ENCODE measurements at places on chromosomes 5 and 9.

DNA sequence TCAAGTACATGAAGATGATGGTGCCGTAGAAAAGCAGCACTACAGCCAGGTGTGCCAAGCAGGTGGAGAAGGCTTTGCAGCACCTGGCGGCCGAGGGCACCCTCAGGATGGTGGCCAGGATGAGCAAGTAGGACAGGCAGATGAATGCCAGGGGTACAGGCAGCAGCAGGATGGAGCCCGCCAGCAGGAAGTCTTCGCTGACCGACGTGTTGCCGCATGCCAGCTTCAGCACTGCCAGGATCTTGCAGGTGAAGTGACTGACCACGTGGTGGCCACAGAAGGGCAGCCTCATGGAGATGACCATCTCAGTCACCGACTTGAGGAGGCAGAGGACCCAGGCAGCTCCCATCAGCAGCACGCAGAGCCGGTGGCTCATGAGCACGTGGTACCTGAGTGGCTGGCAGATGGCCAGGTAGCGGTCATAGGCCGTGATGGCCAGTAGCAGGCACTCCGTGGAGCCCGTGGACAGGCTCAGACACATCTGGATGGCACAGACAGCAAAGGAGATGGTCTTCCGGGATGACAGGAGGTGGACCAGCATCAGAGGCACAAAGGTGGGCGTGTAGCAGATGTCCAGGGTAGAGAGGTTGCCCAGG lies 482 bp downstream of the OR13J1 start:
- DNase-seq = no peak

- no peak for DNase-seq
Observed at GRCh38 chr9:95937131-95937530, 61.6 kb downstream of the ERCC6L2 start.

DNA sequence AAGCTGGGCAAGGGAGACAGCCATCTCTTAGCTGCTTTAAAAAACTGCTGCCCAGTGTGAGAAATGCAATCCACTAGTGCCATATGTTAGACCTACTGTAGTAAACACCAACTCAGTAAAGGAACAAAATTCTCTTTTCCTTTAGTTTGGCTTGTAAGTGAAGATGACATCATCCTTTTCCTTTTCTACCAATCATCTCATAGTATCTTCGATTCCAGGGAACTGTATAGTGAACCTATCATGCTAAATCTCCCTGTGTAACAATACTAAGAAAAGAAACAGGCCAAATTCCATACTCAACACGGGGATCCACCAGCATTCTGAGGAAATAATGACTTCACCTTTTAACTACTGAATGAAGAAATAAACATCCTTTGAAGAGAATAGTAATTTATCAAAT lies 100.1 kb downstream of the RAPGEF6 start:
- no peak for DNase-seq

GRCh38 chr5:176540956-176541337 lies 3.7 kb upstream of the RNF44 start:
- DNase-seq = no peak

- DNase-seq = no peak
Observed at GRCh38 chr9:38015266-38015665, 53.8 kb downstream of the SHB start.

DNA sequence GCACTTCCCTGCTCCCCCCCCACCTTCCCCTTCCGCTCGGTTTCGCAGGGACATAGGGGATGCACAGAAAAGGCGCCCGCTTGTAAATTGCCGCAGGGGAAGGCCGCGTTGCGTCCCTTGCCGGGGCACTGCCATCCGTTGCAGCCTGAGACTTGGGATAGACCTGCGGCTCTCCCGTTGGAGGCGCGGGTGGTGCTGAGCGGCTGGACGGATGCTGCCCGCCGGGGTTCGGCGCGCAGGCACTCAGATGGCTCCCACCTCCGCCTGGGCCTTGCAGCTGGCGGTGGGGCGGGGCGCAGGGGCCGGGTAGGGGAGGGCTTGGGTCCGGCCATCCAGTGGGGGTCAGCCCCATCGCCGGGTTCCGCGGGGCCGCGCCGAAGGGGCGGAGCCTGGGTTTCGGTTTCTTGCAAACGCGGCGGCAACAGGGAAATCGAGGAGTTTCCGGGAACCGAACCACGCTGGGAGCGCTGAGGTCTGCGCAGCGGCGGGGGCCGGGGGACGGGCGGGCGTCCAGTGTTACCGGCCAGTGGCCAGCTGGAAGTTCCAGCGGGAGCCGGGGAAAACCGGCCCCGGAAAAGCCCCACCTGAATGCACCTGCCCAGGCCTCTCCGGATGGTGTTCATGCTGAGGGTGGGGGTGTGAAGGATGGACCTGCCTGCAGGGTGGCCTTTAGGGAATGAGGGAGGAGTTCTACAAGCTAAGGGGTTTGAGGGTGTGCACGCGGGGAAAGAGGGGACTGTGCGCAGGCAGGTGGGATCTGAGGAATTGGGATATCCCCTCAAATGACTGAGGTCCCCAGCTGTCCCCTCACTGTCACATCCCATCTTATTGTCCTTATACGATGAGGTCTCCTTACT lies 6.3 kb upstream of the IRF1 start:
- no peak for DNase-seq

All from stimulated activated CD8-positive, alpha-beta memory T cell treated with anti-CD3 and anti-CD28 coated beads, Interleukin-2, amount 100 ng/mL, for 1 hour (primary cell).